NCI-H446 (cell line): ENCODE measurements at places on chromosomes 4 and X.

- no peak for DNase-seq
These were observed 113.7 kb downstream of the CHRNA9 start for GRCh38 chr4:40448875-40449274.

DNA sequence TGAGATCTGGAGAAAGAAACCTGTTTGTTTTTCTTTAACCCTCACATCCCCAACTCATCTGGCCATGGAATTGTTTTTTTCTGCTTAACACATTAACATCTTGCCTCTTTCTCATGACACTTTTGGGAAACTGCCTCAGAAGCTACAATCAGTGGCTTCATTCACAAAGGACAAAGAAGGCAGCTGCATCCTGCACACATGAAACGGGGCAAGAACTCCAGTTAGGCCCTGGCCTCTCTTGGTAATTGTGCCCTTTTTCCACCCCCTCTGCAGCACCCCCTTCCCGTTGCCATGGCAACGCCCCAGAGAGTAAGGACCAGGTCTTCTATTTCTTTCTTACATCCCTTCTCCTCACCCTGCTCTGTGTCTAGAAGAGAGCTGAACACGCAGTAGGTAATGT is 103.4 kb downstream of the PDGFRA start:
- no peak for DNase-seq

GRCh38 chrX:386239-386767 is 404 bp downstream of the PPP2R3B start:
- DNase-seq = no peak

GRCh38 chr4:185219551-185220344 is 10.3 kb downstream of the SNX25 start:
- peak; percentile 54 for DNase-seq

DNA sequence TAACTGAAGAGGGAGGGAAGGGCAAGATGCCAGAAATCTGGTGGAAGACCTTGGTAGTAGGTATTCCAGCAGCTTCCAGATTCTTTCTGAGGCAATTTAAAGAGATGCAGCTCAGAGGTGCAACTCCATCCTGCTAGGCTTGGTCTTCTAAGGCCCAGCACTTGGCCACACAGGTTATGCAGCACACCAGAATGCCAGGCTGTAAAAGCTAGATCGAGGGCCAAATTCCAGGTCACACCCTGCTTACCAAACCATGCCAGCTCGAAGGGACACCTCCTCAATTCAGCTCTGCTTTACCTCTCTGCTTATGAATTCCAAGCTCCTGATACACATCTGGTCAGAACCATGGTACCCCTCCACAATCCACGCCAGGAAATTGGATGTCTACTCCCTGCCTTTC is 19.8 kb upstream of the ATXN3L start:
- DNase-seq = no peak

GRCh38 chrX:13669246-13669737 is 16.4 kb downstream of the TCEANC start:
- no peak for DNase-seq

- no peak for DNase-seq
These were observed 72.0 kb downstream of the TMEM144 start for GRCh38 chr4:158282252-158282651.

GRCh38 chr4:36046026-36046425 is 198.3 kb downstream of the ARAP2 start:
- no peak for DNase-seq

DNA sequence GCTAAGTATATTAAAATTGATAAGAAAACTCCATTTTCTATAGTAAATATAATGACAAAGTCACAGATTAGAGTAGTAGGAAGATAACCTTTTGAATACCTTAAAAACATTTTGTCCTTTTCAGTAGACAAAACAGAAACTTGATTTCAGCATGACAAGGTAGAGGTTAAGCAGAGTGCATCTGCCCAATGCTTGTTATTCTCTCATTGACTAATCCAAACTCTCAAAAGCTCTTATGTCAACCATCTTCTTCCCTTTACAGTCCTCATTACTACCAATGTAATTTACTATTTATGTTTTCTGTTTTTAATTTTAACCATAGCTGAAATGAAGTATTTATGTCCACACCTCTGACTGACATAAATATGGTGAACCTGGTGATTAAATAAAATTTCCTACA is 11.1 kb downstream of the NIPAL1 start:
- no peak for DNase-seq

GRCh38 chrX:53263597-53264094 is 17.7 kb downstream of the IQSEC2 start:
- no peak for DNase-seq

DNA sequence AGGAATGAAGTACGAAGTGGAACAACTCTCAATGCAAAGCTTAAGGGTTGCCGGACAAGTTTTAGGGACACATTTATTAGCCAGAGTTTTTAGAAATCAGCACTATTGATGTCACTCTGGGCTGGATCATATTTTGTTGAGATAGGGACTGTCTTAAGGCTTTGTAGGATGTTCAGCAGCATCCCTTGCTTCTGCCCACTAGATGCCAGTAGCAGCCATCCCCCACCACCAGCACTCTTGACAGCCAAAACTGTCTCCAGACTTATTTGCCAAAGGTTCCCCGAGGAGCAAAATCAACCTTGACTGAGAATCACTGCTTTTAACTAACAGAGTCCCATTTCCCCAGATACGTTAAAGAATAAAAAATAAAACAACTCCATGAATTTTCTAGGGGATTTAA is 1497.3 kb downstream of the STIM2 start:
- DNase-seq = no peak

DNA sequence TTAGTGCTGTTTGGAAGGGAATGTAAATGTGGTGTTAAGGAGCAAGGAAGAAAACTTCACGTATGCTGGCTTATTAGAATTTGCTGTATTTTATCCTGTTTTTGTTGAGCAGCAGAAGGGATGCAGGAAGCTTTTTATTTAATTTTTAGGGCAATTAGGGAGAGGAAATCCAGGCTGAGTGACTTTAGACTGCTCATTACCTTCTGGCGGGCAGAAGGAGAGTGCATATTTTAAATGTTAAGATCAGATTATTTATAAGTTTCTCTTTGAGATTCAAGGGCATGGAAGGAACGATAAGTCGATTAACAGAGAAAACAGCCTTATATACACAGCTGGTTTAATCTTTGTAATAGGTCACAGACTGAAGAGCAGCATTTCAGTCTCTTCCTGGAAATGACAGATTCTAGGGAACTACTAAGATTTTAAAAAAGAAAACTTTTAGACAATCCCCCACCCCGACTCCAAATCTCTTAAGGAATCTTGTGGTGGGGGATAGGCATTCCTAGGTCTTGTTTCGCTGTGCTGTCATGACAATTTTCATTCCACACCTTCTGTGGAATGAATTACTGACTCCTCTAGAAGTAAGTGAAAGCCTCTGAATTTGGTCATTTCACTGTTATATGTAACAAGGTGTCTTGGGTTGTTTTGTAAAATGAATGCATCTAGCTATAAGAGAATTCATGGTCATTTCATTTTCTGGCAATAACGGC is 402.5 kb downstream of the RAPGEF2 start:
- DNase-seq = no peak
